ENCODE measurements at places on chromosomes 11 and 22.

DNA sequence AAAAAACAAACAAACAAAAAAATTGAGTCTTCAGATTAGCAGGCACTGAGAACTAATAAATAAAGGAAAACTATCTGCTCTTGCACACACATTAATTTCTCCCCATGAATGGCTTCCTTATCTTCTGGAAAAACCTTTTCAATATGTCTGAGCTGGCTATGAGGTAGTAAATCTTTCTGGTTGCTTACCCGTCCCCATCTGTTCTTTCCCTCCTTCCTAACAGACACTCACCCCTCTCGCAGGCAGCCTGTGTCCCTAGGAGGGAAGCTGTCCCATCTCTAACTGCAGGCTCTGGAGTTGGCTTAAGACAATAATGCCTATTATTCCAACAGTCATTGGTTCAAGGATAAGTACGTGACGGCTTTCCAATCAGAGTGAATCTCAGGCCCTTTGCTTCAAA, 8.2 kb upstream of the SCUBE2 start:
- peaks cover 2% of the 10 kb centered on the region for H3K27me3 ChIP-seq
- H3K4me3 ChIP-seq: no peak overlapping the region
- no peaks in the 10 kb centered on the region for H3K36me3 ChIP-seq
- no peaks in the 10 kb centered on the region for H3K4me1 ChIP-seq
- no peak for DNase-seq

- peak overlapping the region; percentile 7 for H3K27ac ChIP-seq
- peaks cover 2% of the 10 kb centered on the region for H3K27me3 ChIP-seq
- no peak for DNase-seq
Observed at GRCh38 chr11:124768914-124769313, 6.8 kb upstream of the ESAM start.

- H3K4me3 ChIP-seq: no peak overlapping the region
- DNase-seq: no peak
- H3K36me3 ChIP-seq: peaks cover 14% of the 10 kb centered on the region
- H3K27ac ChIP-seq: no peak overlapping the region
- no peaks in the 10 kb centered on the region for H3K4me1 ChIP-seq
- H3K27me3 ChIP-seq: peaks cover 10% of the 10 kb centered on the region
Observed at GRCh38 chr11:126405374-126405773, 49.9 kb downstream of the ST3GAL4 start.

- H3K4me3 ChIP-seq: no peak overlapping the region
- no peak overlapping the region for H3K27ac ChIP-seq
- peaks cover 21% of the 10 kb centered on the region for H3K4me1 ChIP-seq
- DNase-seq: no peak
- H3K27me3 ChIP-seq: peaks cover 1% of the 10 kb centered on the region
- H3K36me3 ChIP-seq: no peaks in the 10 kb centered on the region
Observed at GRCh38 chr11:119262668-119263351, 54.1 kb downstream of the MCAM start.

DNA sequence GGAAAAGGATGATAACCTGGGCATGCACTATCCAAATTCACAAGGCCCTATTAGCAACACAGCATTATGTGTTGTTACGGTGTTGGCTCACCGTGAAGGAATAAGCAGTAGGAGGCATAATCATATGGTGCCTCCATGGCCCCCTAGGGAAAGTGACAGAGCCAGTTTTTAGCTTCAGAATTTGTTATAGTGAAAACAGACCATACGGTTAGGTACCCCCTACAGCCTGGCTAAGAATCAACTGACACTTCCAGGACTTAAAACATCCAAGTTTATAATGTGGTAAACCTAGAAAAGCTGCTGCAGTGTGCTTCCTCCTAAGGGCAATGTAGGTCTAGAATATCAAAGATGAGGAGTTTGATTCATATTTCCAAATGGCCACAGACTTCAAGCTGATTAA, 30.4 kb downstream of the KIF18A start:
- H3K4me3 ChIP-seq: no peak overlapping the region
- H3K27me3 ChIP-seq: no peaks in the 10 kb centered on the region
- no peaks in the 10 kb centered on the region for H3K4me1 ChIP-seq
- no peaks in the 10 kb centered on the region for H3K36me3 ChIP-seq

DNA sequence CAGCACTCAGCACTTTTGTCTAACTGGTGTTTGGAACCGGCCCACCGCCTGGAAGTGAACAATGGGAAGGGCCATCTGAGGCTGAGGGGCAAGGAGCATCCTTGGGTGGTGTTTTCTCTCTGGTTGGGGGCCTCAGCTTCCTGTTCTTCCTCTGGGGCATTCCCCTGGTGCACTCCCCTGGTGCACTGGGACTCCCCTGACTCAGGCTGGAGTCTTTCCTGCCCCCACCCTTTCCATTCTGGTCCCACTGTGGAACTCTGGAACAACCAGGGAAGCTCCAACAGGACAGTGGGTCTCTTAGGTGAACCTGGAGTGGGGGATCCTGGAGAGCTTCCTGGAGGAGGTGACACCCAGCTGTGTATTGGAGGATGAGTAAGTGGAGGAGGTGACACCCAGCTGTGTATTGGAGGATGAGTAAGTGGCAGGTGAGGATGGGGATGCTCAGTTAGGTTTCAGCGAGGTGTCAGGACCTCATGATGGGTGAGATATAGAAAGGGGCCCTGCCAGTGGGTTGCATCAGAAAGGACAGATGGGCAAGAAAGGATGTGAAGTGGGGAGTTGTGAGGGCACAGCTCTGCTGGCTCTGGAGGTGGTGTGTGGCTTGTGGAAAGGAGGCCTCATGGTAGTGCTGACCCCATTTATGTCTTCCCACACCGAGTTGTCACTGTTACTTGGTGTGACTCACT, 132.1 kb downstream of the OSBP2 start:
- DNase-seq: no peak
- H3K27me3 ChIP-seq: peaks cover 15% of the 10 kb centered on the region
- no peak overlapping the region for H3K27ac ChIP-seq
- H3K4me1 ChIP-seq: peaks cover 4% of the 10 kb centered on the region

GRCh38 chr11:35717043-35717442, 54.5 kb downstream of the TRIM44 start:
- DNase-seq: no peak
- H3K27me3 ChIP-seq: peaks cover 3% of the 10 kb centered on the region
- no peak overlapping the region for H3K4me3 ChIP-seq

DNA sequence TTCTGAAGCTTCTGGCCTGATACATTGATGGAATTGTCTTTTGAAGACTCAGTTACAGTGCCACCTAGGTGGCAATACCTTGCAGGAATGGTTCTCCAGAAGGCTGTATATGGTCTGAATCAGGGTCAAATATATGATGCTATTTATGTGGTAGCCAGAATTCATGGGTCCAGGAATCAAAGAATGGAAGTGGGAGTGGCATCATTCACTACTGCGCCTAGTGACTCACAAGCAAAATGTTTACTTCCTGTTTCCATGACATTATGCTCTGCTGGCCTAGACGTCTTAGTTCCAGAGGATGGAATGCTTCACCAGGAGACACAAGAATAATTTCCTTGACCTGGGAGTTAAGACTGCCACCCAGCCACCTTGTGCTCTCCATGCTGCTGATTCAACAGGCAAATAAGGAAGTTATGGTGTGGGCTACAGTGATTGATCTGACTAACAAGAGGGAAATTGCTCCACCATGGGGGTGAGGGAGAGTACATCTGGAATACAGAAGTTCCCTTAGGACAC, 491.8 kb downstream of the ETS1 start:
- H3K27me3 ChIP-seq: no peaks in the 10 kb centered on the region
- DNase-seq: no peak
- no peak overlapping the region for H3K4me3 ChIP-seq
- no peaks in the 10 kb centered on the region for H3K4me1 ChIP-seq
- H3K36me3 ChIP-seq: no peaks in the 10 kb centered on the region
- H3K27ac ChIP-seq: no peak overlapping the region

GRCh38 chr11:46265764-46266163, 11.7 kb upstream of the CREB3L1 start:
- H3K36me3 ChIP-seq: peaks cover 4% of the 10 kb centered on the region
- no peak for DNase-seq
- no peak overlapping the region for H3K4me3 ChIP-seq
- peaks cover 3% of the 10 kb centered on the region for H3K4me1 ChIP-seq

- DNase-seq: no peak
- no peak overlapping the region for H3K4me3 ChIP-seq
- peaks cover 4% of the 10 kb centered on the region for H3K27me3 ChIP-seq
- no peaks in the 10 kb centered on the region for H3K36me3 ChIP-seq
Observed at GRCh38 chr22:39699631-39700360, 129.2 kb downstream of the CACNA1I start.

DNA sequence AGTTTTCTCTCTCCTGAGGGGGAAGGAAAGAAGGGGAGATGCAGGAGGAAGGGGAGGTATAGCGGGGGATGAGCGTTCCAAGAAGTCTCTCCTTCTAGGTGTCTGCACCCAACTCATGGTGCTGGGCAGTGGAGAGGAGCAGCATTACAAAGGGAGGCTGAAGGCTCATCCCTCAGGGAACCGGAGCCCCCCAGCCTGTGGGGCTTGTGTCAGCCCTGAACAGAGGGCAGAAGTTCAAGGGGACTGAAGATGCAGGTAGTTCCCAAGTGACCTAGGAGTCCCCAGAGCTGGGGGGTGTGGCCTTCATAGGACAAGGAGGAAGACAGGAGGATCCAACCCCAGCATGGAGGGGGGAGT, 1.8 kb downstream of the C11orf68 start:
- DNase-seq: no peak
- H3K4me1 ChIP-seq: peaks cover 9% of the 10 kb centered on the region
- H3K36me3 ChIP-seq: peaks cover 5% of the 10 kb centered on the region

- H3K27me3 ChIP-seq: peaks cover 2% of the 10 kb centered on the region
- H3K36me3 ChIP-seq: peaks cover 9% of the 10 kb centered on the region
Observed at GRCh38 chr11:72352859-72353551, 81.3 kb downstream of the CLPB start.

DNA sequence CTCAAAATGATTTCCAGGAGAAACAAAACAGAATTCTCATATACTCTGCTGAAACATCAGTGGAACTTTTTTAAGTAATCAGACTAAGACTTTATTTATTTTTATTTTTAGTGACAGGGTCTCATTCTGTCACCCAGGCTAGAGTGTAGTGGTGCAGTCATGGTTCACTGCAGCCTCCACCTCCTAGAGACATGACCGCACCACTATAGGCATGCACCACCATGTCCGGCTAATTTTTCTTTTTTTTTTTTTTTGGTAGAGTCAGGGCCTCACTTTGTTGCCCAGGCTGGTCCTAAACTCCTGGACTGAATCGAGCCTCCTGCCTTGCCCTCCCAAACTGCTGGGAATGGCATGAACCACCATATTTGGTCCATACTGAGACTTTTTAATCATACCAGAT, 42.9 kb downstream of the PRDM10 start:
- no peak for DNase-seq
- no peak overlapping the region for H3K4me3 ChIP-seq
- H3K27me3 ChIP-seq: peaks cover 2% of the 10 kb centered on the region
- H3K4me1 ChIP-seq: no peaks in the 10 kb centered on the region

- no peak overlapping the region for H3K4me3 ChIP-seq
- no peaks in the 10 kb centered on the region for H3K27me3 ChIP-seq
- no peak for DNase-seq
- H3K27ac ChIP-seq: no peak overlapping the region
- peaks cover under 1% of the 10 kb centered on the region for H3K4me1 ChIP-seq
Observed at GRCh38 chr11:10029386-10030121, 264.5 kb downstream of the SBF2 start.

DNA sequence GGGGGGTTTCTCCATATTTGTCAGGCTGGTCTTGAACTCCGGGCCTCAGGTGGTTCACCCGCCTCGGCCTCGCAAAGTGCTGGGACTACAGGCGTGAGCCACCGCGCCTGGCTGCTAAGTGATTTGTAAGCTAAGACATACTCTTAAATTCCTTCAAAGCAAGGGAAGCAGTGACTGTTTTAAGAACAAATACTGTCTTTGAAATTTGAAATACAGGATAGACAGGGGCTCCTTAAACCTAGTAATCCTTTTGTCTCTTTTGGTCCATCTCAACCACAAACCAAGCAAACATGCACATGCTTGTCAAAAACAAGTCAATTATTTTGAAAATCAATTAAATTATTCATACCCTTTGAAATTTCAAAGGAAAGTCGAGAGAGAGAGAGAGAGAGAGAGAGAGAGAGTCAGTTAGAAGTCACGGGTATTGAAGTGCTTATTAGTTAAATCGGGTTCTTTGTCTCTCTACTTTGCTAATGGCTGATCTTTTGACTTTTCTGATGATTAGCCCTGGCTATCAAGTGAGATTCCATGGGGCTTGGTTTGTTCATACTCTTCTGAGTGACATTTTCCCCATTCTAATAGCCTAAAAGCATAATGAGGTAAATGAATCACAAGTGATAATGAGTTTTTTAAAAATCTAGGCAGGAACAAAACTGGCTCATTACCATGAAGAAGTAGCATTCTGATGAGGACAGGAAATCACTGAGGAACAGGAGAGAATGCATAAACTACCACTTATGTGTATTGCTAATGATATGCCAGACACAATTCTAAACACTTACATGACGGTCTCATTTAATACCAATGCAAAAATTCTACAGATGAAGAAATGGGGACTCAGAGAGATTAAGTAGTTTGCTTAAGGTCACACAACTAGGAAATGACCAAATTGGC, 48.0 kb downstream of the MCHR1 start:
- no peak for DNase-seq
- no peaks in the 10 kb centered on the region for H3K36me3 ChIP-seq
- no peak overlapping the region for H3K4me3 ChIP-seq
- H3K27me3 ChIP-seq: no peaks in the 10 kb centered on the region
- peaks cover 14% of the 10 kb centered on the region for H3K4me1 ChIP-seq
- H3K27ac ChIP-seq: no peak overlapping the region

- peaks cover 3% of the 10 kb centered on the region for H3K4me1 ChIP-seq
- no peak for DNase-seq
- H3K36me3 ChIP-seq: no peaks in the 10 kb centered on the region
- H3K27ac ChIP-seq: no peak overlapping the region
- H3K27me3 ChIP-seq: no peaks in the 10 kb centered on the region
Observed at GRCh38 chr11:35057926-35058668, 80.9 kb upstream of the CD44 start.

GRCh38 chr11:74639533-74639932, 47.2 kb downstream of the POLD3 start:
- H3K4me1 ChIP-seq: no peaks in the 10 kb centered on the region
- no peak for DNase-seq
- no peak overlapping the region for H3K4me3 ChIP-seq
- H3K27me3 ChIP-seq: no peaks in the 10 kb centered on the region
- no peak overlapping the region for H3K27ac ChIP-seq
- peaks cover 17% of the 10 kb centered on the region for H3K36me3 ChIP-seq

GRCh38 chr22:19412478-19412877, 19.1 kb downstream of the HIRA start:
- no peak for DNase-seq
- peaks cover 4% of the 10 kb centered on the region for H3K36me3 ChIP-seq
- H3K27me3 ChIP-seq: no peaks in the 10 kb centered on the region
- no peak overlapping the region for H3K27ac ChIP-seq

DNA sequence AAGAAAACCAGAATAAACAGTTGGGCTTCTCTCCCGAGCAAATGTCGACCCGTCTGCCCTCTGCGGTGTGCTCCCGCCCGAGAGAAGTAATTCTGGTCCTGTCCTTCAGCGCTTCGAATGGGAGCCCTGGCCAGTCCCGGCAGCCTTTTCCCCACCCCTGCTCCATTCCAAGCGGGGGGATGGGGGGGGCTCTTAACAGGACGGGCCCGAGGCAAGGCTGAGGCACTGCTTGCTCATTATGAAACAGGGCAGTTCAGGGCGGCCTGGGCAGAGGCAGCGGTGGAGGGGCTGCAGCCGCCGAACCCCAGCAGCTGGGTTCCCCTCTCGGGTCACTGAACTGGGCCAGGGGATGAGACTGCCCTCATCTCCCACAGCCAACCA, 9.1 kb downstream of the BACE1-AS start:
- no peak overlapping the region for H3K27ac ChIP-seq
- H3K36me3 ChIP-seq: peaks cover 9% of the 10 kb centered on the region
- no peak for DNase-seq
- peaks cover 23% of the 10 kb centered on the region for H3K4me1 ChIP-seq
- no peak overlapping the region for H3K4me3 ChIP-seq
- H3K27me3 ChIP-seq: no peaks in the 10 kb centered on the region
